ENCODE measurements at places on chromosomes 1 and 21.
A peak's percentile ranks its signal among the peaks of the same experiment; 100 is the strongest.

GRCh38 chr1:43666608-43667007 lies 16.7 kb downstream of the KDM4A start:
- DNase-seq: no peak

DNA sequence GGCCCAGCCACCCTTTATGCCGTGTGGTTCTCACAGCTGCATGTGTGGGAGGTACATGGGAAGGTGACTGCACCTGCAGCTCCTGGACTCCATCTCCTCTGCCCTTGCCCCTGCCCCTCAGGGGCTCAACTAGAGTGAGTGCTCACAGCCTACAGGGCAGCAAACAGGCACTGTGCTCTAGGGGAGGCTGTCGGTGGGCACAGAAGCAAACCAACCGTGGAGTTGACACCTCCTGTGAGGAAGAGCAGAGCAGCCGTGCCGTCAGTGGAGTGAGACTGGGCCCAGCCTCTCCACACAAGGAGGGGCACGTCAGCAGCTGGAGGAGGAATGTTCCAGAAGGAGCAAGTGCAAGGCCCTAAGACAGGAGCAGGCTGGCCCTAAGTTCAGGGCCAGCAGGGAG lies 32.7 kb downstream of the BMP8A start:
- no peak for DNase-seq

GRCh38 chr1:232707142-232707541 lies 77.2 kb upstream of the SIPA1L2 start:
- DNase-seq: no peak

GRCh38 chr1:9573723-9574122 lies 15.0 kb upstream of the TMEM201 start:
- DNase-seq: no peak

- DNase-seq: no peak
These were observed 20.8 kb downstream of the LRRC52 start for GRCh38 chr1:165564561-165564960.

DNA sequence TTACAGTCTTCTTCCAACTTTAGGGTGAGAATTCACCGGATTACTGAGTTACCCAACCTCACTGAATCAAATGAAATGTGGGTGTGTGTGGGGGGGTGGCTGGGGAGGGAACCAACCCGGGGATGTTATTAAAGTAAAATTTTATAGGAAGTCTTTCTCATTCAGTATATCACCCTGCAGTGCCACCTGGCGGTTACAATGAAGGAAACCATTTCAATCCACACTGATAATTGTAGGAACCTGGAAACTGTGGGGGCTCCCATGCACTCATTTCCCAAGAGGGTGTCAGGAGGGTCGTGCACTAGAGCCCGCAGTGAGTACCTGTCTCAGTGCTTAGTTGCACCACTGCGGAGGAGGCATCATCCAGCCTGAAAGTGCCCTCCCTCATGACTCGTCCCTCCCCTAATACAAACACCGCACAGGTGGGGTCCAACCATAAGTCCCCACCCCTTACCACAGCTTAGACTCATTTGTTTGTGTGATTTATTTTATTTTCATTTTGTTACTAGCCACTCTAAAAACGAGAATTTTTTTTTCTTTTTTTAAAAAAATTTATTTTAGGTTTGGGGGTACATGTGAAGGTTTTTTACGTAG lies 29.1 kb upstream of the IGSF5 start:
- peak; percentile 5 for DNase-seq

GRCh38 chr21:42757422-42757821 lies 104.0 kb downstream of the PDE9A start:
- no peak for DNase-seq

GRCh38 chr1:47471163-47471562 lies 33.3 kb downstream of the FOXD2 start:
- DNase-seq: no peak

- no peak for DNase-seq
These were observed 60.1 kb downstream of the PRKCZ start for GRCh38 chr1:2110191-2110737.

GRCh38 chr1:114033216-114033706 lies 54.0 kb downstream of the OLFML3 start:
- DNase-seq: no peak

DNA sequence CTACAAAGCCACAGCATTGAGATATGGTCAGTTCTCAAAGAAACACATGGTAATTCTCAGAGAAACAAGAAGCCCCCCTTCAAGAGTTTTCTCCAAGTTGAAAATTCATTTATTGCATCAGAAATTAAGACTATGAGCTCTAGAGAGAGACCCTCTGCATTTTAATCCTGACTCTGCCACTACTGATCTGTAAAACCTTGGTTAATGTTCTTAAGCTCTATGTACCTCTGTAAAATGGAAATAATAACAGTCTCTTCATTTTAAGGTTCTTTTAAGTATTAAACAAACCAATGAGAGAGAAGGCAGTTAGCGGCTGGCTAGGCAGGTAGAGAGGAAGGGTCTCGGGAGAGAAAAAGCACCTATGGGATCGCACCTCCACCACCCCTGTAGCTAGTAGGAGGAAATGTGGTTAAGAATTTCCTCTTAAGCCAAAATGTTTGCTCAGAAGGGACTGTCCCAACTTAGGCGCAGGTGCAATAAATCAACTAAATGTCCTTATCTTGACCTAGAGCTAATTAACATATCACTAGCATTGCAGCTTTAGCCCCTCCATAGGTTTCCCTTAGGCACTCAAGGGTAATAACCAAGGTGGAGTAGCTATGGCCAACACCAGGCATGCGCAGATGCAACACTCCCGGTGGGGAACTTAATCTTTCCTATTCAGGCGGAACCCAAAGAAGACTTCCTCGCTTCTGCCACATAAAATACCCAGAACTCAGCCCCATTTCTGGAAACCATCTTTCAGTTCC lies 1685.4 kb downstream of the MRPL39 start:
- no peak for DNase-seq

DNA sequence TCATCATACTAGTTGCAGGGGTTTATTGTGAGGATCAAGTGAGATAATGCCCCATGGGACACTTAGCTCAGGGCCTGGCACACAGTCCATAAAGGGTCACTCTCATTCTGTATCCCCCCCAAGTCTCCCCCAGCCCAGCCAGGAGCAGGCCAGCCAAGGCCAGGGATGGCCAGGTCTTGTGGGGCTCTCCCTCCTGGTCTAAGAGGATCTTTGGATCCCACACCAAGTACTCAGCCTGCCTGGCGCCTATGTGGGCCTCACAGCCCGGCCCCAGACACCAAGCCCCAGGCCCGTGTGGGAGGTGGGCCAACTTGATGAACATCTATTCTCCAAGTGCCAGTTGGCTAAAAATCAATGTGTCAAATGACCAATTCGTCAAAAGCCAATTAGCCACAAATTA lies 117.8 kb downstream of the GLIS1 start:
- no peak for DNase-seq

- DNase-seq: no peak
These were observed 58.1 kb upstream of the SH3GLB1 start for GRCh38 chr1:86646256-86646655.

DNA sequence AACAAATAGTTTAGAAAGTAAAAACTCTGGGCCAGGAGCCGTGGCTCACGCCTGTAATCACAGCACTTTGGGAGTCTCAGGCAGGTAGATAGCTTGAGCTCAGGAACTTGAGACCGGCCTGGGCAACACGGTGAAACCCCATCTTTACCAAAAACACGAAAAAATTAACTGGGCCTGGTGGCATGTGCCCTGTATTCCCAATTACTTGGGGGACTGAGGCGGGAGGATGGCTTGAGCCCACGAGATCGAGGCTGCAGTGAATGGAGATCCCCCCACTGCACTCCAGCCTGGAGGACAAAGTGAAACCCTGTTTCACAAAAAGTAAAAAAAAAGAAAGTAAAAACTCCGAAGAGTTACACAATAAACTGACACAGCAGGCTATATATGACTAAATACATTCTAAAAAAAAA lies 10.6 kb downstream of the CEP170 start:
- DNase-seq: no peak

GRCh38 chr1:164660412-164660772 lies 101.4 kb downstream of the PBX1 start:
- no peak for DNase-seq

- no peak for DNase-seq
These were observed 23.1 kb downstream of the TNN start for GRCh38 chr1:175090780-175091179.

DNA sequence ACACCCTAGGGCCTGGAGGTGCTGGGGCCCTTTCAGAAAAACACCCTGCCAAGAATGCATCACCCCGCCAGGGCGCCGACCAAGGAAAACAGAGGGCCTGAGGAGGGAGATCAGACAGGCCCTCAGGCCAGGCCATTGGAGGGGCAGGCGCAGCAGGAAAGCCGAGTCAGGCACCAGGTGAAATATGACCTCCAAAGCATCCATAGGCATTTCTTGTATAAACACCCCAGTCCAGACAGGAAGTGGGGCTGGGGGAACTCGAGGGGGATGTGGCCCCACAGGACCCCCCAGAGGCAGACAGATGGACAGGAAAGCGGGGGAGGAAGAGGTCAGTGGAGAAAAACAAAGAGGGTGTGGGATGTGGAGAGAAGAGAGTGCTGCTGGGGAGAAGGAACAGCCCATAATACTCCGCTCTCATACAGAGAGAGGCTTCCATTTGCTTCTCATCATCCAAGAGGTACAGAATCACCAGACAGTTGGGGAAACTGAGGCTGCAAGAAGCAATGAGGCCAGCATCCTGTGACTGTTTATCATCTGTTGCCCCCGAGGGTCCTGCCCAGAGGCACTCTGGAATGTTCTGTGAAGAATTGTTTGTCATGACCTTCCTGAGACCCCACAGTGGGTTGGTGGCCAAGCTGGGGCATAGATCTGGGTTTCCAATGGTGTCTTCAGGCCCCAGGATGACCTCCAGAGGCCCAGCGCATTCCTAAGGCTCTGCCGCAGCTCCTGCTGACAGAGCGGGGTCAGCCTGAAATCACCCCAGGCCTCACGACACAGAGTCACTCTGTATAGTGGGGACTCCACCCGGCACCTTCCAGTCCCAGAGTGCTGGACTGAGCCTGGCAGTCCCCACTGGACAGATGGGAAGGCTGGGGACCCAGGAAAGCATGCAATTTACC lies 18.0 kb downstream of the TRIM62 start:
- DNase-seq: no peak

DNA sequence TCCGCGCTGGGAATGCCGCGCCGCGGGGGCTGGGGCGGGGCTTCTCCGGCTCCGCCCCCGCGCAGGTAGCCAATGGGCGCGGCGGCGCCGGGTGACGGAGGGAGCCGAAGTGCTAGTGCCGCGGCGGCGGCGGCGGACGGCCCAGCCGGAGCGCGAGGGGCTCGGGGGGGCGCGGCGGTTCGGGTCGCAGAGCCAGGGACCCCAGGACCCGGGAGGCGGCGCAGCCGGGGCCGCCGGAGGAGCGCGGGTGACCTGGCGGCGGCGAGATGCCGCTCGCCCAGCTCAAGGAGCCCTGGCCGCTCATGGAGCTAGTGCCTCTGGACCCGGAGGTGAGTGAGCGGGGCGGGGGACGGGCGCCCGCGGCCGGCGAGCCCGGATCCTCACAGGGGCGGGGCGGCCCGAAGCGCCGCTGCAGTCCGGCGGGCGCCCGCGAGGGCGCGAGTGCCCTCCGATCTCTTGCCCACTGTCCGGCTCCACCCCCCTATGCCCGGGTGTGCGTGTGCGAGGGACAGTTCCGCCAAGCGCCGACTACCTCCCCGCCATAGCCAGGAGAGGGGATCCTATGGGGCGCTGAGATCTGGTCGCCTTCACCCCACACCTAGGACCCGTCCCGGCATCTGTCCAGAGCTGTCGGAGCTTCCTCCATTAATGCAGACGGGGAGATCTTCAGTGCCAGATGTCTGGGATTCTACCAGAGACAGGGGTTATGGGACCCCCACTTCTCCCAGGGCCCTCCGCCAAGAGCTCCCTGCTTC lies at the start of gene RPS6KA1:
RPS6KA1 (plus strand) TSS at position 107 of the 755 bp plus-strand sequence; CDS start at position 267, 160 bp downstream.
- peak; percentile 29 for DNase-seq

- no peak for DNase-seq
These were observed 26.9 kb upstream of the EPB41 start for GRCh38 chr1:28887419-28887834.

GRCh38 chr1:32890516-32891240 lies 4.4 kb downstream of the HPCA start:
- no peak for DNase-seq

DNA sequence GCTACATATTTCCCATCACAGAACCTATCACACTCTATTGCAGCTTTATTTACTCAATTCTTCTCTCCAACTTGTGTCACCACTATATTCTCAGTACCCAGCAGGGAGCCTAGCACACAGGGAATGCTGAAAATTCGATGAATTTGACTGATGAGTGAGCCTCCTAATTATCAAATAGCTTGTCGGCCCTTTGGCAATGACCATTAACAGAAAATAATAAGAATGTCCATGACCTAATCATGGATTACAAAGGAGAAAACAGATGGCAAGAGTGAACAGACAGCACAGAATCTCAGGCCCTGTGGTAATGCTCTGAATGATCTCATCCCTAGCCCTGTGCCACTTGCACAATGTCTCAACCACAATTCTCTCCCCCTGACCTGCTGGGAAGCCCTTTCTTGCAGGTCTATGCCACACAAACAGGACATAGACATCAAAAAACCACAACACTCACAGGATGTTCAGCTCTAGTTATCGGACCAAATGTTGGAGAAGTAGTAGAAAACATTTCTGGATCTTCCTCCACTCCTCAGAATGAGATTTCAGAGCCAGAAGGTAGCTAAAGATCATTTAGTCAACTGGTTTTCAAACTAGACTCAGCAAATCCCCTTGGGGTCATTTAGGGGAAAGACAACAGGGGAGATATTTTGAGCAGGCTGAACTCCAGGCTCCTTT lies 68.4 kb downstream of the LUZP1 start:
- DNase-seq: no peak

DNA sequence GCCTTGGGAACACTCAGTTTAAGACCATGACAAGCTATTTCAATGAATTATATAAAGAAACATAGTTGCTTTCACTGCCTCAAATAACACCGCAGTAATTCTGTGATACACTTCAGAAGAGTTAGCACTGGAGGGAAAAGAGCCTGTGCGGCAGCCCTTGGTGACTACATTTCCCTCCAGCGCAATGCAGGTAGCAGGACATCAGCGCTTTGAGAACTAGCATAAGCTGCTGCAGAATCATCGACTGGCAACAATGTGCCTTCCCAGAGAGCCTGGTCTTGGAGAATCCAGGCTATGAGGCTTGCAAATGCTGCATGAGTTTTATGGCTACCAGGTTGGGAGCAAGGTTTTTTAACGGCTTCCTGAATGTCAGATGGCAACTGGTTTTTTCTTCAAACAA lies 7.5 kb downstream of the NRIP1 start:
- no peak for DNase-seq

GRCh38 chr1:206107168-206107544 lies 10.0 kb downstream of the AVPR1B start:
- no peak for DNase-seq

DNA sequence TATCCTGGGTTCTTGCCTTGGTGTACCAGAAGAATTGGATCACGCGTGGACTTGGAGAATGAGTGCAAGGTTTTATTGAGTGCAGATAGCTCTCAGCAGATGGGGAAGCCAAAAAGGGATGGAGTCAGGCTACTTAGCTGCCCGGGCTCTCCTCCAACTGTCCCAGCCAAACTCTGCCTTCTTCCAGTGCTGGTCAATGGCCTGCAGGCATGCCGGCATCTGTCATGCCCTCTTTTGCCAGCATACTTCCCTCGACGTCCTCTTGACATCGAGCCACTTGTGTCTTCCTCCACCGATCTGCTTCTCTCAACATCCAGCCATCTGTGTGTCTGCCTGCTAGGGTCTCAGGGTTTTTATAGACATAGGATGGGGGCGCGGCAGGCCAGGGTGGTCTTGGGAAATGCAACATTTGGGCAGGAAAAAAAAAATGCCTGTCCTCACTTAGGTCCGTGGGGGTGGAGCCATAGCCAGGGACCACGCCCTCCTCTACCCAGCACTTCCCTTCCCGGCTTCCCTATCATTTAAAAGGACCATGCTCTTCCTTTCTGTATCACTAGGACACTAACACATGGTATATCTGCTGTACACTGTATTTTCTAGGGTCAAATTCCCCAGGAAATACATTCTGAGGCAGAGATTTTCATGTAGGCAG lies 47.0 kb upstream of the BCAR3 start:
- DNase-seq: no peak
